NCI-H774 (cell line): ENCODE measurements at places on chromosomes 6 and 20.

- no peak for DNase-seq
These were observed 188.8 kb downstream of the EDN1 start for GRCh38 chr6:12478921-12479320.

DNA sequence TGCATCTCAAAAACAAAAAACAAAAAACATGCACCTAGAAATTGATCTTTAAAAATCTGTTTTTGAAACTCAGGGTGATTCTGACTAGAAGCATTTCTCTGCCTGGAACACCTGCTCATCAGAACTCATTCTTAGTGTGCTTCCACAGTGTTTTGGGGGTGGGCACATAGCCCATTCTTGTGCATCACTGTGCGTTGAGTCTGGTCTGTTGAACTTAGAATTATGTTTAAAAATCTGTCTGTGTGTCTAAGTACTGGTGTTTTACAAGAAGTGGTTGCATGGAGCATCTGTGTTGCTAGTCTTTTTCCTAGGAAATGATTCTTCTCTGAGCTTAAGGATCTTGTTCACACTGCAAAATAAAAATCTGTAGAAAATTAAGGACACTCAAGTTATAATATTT is 264.5 kb downstream of the SOX4 start:
- DNase-seq = no peak

DNA sequence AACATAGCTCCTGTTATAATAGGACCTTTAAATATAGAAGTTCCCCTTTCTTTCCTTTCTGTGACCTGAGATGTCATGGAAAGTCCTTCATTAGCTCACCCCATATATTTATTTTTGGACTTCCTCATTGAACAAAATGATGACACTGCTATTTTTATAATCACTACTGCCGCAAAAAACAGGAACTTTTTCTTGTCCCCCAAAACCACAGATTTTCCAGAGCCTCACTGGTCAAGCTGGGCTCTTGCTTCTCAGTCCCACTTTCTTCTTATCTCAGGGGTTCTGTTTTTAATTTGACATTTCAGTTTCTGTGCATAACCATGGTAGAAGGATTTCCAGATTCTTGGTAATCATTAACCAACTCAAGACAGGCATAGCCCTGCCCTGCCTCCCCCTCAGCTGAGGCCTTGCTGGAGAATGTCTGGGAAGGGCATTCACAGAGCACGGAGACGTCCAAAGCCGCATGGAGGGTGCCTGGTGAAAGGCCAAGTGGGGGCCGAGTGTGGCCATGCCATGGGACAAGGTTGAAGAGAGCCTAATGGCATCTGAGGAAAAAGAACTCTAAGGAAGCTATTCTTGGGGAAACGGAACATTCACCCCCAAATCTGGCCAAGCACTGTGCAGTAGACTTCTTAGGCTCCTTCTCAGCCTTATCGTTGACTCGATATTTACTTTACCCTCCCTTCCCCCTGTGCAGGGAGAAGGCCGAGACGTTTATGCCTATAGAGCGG is 73.7 kb downstream of the EDN1 start:
- no peak for DNase-seq

- no peak for DNase-seq
These were observed 108.0 kb downstream of the SYNDIG1 start for GRCh38 chr20:24577271-24577909.

DNA sequence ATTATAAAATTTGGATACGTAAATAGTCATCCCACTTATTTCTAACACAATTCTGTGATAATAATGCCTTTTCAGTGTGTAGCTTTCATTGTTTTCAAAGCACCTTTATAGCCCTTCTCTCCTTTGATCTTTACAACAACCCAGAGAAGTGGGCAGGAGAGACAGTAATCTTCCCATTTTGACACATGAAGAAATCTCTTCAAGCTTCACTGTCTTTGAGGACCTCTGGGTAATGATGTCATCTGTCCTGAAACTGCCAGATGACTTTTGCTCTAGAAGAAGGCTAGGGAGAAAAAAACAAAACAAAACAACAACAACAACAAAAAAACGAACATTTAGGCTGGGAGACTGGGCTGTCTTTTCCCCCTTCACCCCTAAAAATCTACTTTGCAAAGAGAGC is 203.0 kb downstream of the KCNQ5 start:
- no peak for DNase-seq

DNA sequence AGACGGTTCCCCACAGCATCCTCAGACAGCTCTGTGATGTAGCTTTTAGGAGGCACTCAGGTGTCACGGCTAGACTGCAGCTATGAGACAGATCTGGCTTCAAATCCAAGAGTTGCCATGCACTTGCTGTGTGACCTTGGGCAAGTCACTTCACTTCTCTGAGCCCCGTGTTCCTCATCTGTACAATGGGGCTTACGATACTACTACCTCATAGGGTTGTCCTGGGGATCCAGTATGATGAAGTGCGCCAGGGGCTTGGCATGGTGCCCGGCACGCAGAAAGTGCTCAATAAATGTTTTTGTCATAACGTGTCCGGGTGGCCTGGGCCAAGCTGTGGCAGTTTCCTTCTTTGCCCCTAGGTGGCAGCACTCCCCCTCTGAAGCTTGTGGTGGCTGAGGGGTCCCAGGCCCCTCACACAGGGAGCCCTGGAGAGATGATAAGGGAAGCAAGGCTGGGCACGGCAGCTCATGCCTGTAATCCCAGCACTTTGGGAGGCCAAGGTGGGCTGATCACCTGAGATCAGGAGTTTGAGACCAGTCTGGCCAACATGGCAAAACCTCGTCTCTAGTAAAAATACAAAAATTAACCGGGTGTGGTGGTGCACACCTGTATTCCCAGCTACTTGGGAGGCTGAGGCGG is 19.1 kb upstream of the CHMP4B start:
- peak; percentile 7 for DNase-seq

DNA sequence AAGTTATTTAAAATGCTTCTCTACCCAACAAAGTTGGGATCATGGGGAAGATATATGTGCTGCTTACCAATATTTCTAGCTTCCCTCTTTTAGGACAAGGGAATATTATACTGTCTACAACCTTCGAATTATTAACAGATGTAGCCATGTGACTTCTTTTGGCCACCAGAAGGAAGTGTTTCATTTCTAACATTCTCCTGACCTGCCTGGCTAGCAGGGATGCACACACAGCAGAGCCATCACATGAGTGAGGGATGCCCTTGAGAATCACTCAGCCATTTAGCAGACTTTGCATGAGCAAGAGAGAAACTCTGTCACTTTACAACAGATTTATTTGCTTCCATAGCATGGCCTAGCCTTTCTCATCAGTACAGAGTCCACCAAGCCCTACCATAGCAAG is 230.7 kb upstream of the MARCKS start:
- no peak for DNase-seq

DNA sequence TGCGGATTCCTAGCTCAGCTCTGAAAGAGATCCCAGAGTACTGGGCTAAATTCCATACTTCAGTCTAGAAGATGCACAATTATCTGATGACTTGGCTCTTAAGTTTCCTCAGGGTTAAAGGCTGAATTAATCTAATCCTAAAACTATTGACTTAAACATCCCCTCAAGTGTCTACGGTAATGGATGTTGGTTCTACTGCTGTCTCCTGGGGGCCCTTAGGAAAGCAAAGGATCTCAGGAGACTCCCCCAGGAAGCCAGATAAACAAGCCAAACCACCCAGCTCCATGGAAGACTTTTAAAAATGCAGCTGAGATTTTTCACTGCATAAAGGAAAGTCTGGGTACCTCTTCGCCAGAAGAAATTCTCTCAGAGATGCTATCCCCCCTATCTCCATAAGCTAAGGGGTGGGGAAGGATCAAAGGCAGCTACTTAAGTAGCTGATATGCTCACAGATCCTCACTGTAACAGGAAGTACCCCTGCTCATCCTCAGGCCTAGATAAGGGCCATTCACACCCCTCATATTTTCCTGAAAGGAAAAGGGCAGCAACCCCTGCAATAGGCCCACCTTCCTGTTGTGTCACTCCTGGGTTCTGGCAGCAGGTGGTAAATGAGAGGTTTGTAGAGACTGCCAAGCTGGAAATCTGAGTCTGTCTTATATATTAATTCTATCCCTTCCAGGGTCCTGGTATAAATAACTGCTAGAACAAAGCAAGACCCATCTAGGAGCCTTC is 9.3 kb downstream of the NDRG3 start:
- DNase-seq = no peak
